ENCODE measurements at places on chromosomes 5 and 9.

GRCh38 chr9:107778661-107779060 lies 289.1 kb upstream of the KLF4 start:
- no peak for DNase-seq

- DNase-seq = no peak
Observed at GRCh38 chr9:11506980-11507379, 894.2 kb upstream of the PTPRD start.

DNA sequence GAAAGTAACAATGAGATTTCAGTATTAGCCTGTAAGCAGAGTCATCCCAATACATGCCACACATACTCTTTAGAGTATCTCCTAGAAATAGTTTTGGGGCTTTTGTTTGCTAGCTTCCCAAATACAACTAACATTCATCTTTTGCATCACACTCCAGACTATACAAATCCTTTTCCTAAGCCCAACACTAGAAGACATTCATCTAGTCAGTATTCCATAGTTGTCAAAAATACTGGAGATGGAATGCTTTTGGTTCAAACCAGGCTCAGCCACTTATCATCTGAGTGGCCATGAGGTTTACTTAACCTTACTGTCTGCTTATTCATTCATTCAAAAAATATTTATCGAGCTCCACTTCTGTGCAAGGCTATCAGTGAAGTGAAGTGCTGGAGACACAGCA lies 205.1 kb upstream of the SGCD start:
- no peak for DNase-seq

GRCh38 chr9:106878934-106879333 lies 16.0 kb downstream of the ZNF462 start:
- no peak for DNase-seq
